OCI-LY7 (cell line): ENCODE measurements at places on chromosomes 5 and 9. TPM values are rescaled to one million over a fixed set of nuclear protein-coding genes. Genes with fewer than 3 reads are reported as not detected.
A peak's percentile ranks its signal among the peaks of the same experiment; 100 is the strongest.

The SLC45A2 gene
- not detected in 2 replicates for total RNA-seq

The PFN3 gene
- not detected in 2 replicates for total RNA-seq

The ERAP2 gene
- 19.5 and 26.2 TPM in 2 replicates for total RNA-seq

The MYOZ3 gene
- total RNA-seq: not detected in 2 replicates

The PNPLA7 gene
- total RNA-seq: 8.5 and 10.2 TPM in 2 replicates

The TRIP13 gene
- total RNA-seq: 46.6 and 47.6 TPM in 2 replicates

The ACTBL2 gene
- total RNA-seq: not detected in 2 replicates

The RPS23 gene
- total RNA-seq: 2,928 and 2,952 TPM in 2 replicates

The TBC1D2 gene
- total RNA-seq: 3.1 and 3.2 TPM in 2 replicates

The TNC gene
- total RNA-seq: not detected in 2 replicates

The GPR151 gene
- total RNA-seq: not detected in 2 replicates

The ANKRD34B gene
- total RNA-seq: not detected in 2 replicates

The TRIM32 gene
- total RNA-seq: 13.9 and 14.3 TPM in 2 replicates

DNA sequence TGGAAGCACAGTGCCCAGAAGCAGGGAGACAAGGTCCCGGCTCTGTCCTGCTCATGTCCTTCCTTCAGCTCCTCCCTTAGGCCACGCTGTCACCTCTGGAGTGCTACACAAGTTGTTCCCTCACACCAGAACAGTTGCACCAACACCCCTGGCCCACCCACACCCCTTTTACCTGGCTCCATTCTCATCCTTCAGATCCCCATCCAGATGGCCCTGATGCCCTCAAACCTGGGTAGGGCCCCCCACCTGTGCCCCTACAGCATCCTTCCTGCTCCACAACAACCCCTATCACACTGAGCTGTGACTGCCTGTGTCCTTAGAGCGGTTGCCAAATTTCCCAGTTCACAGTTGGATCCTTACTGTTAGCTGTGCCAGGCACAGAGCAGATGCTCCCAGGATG lies 29.2 kb downstream of the ANKS6 start:
- DNase-seq: no peak

DNA sequence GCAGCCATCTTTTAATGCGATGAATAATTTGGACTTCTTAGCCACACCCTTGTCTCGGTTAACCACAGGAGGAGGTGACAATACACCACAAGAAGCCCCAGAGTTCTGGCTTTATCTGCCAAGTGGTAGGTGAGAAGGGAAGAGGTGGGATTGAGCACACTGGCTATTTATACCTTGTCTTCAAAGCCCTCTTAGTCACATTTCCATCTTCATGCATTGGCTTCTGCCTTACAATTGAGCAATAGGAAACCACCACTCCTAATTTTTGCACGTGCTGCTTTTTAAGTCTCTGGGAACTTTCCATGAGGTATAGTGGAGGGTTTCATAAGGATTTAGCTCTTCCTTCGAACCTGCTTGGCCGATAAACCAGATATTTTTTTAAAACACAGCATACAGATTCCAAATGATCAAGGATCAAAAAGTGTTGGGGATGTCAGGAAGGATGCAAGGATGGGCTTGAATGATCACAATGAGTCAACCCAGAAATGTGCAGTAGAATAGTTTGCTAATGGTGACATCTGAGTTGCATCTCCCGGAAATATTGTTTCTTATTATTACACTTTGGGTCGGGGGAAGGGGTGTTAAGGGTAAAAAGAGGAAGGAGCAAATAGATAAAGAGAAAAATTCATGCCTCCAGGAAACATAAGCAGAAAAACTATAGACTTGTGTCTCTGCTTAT lies 25.5 kb downstream of the PLAC8L1 start:
- DNase-seq: no peak

DNA sequence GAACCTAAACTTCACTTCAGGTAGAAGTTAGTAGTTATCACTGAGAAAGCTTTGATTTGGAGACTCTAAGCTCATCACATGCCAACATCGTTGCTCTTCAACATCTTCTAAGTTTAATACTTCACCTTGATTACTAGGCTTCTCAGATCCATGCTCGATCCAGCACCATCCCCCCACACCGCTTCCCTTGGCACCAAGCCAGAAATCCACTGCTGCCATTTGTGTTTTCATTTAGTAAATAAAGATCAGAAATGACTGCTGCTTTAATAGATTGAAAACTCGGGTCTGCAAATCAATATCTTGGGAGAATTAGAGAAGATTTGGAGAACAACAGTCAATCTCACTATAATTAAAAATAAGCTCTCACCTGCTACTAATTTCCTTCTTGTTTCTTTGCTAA lies 214.7 kb upstream of the NR4A3 start:
- DNase-seq: no peak

DNA sequence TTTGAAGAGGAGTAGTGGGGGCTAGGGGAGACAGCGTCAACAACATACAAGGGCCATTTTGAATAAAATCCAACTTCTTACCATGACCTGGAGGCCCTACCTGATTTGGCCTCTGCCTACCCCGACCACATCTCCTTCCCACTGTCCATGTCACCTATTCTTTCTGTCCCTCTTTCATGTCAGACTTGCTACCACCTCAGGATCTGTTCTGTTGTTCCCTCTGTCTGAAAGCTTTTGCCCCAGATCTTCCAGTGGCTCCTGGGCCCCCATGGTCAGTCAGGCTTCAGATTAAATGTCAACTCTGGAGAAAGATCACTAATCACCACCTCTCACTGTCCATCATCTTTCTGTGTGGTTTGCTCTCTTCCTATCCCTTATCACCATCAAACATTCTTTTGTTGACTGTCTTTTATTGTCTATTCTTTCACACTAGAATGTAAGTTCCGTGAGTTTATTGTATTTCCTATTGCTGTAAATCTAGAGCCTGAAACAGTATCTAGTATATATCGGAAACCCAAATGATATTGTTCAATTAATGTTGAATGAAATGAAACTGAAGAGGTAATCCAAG lies 31.2 kb upstream of the APC start:
- DNase-seq: no peak

GRCh38 chr5:33341351-33341750 lies 99.4 kb upstream of the TARS1 start:
- DNase-seq: no peak

- no peak for DNase-seq
Measured at GRCh38 chr5:76393035-76393680, 9.9 kb upstream of the IQGAP2 start.

GRCh38 chr5:157335534-157336422 lies 69.9 kb downstream of the CYFIP2 start:
- DNase-seq: no peak

DNA sequence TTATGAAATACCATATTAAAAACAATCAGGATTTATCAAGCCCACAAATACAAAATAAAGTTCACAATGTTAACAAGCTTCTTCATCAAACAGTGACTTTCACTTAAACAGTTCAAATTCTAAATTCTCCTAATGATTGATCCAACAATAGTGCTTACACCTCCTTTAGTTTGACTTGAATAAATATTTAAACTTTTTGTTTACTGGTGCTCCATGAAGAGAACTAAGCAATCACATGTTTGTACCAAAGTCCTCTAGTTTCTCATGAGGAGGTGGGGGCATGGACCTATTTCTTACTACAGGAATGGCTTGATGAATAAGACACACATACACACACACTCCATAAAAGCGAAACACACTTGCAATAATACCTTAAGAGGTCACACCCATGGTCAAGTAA lies 95.8 kb downstream of the RAPGEF6 start:
- DNase-seq: no peak

GRCh38 chr9:115690786-115691496 lies 462.6 kb upstream of the PAPPA start:
- DNase-seq: no peak

GRCh38 chr9:24011009-24011717 lies 185.1 kb upstream of the ELAVL2 start:
- DNase-seq: no peak

GRCh38 chr9:70228611-70229010 lies 30.2 kb upstream of the SMC5 start:
- no peak for DNase-seq

GRCh38 chr9:129282272-129282671 lies 104.2 kb upstream of the IER5L start:
- no peak for DNase-seq

GRCh38 chr5:61167382-61167781 lies 5.1 kb upstream of the SMIM15 start:
- no peak for DNase-seq

- no peak for DNase-seq
Measured at GRCh38 chr5:42614509-42614908, 142.1 kb upstream of the CCDC152 start.

DNA sequence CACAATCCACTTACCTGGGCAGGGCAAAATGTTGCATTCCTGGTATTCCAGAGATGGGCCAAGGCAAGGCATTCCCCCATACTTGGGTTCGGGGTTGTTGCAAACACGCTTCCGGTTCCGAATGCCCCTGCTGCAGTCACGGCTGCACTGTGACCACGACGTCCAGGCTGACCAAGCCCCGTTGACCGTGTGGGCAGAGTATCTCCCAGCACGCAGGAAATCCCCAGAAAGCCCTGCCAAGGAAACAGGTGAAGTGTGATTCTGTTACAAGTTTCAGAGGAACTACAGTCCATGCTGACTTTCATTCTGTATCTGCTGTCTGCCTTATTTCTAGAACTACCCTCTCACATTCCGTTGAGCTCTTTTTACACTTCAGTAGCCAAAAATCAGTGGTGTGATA lies 483.0 kb downstream of the SEMA5A start:
- no peak for DNase-seq

DNA sequence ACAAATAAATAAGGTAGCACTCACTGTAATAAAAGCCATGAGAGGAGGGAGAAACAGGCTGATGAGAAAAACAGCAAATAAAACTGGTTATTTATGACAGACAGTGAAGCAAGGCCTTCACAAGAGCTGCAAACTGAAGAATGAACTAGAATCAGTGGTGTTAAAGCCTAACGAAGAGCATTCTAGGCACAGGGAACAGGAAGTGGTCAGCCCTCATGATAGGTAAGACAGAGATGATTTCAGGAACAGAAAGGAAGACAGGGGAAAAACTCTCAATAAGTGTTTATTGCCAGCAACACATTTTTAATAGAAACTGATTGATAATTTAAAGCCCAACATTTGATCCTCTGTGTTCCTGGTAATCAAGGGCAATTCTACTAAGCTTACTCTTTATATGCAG lies 124.5 kb downstream of the EDIL3 start:
- DNase-seq: no peak

DNA sequence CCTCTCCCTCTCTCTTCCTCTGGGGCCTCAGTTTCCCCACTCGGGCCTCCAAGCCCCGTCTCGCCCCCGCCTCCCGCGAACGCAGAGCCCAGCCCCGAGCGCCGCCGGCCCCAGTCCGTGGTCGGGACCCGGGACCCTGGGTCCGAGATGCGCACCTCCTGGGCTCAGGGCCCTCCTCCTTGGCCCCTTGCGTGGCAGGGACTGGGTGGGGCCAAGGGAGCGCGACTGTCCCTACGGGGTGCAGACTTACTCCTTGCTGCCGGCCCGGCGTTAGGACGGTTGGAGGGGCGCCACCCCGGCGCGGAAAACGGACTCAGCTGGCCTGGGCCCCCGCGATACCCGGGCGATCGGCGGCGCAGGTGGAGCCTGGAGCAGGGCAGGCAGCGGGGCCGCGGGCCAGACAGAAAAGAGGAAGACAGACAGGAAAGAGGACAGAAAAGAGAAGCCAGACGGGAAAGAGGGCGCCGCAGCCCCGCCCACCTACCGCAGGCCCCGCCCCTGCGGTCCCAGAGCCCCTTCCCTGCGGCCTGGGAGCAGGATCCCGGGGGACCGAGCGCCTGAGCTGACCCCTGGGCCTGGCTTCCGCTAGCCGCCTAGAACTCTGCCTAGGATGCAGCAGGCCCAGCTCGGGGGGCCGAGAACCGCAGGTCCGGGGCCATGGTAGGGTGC lies at the start of gene GBGT1:
TSS of gene GBGT1 (minus strand) at position 411 of the 669 bp plus-strand sequence. CDS start 1,502 bp downstream, outside the sequence.
- peak; percentile 48 for DNase-seq

GRCh38 chr9:127912882-127913281 lies 4.0 kb downstream of the ST6GALNAC4 start:
- no peak for DNase-seq

GRCh38 chr5:101390151-101390908 lies 487.2 kb upstream of the ST8SIA4 start:
- peak; percentile 38 for DNase-seq

DNA sequence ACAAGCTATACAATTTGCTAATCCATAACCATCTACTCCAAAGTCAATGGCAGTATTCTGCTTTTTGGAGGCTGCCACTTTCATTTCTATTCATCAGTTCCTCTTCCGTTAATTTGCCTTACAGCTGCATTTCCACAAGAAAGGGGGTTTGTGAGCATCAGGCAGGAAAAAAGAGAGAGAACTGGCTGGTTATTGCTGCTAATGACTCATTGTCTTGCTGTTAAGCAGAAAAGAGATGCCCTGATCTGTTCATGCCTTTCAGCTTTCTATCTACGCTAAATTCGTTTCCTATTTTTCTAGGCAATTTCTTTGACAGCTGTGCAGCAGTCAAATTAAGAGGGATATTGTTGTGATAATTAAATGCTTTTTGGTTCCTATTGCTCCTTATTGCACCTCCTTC lies 65.9 kb upstream of the GNAQ start:
- DNase-seq: peak; percentile 10

GRCh38 chr5:54580997-54581811 lies 63.6 kb downstream of the SNX18 start:
- DNase-seq: no peak

GRCh38 chr5:113099822-113100221 lies 123.2 kb downstream of the DCP2 start:
- no peak for DNase-seq

DNA sequence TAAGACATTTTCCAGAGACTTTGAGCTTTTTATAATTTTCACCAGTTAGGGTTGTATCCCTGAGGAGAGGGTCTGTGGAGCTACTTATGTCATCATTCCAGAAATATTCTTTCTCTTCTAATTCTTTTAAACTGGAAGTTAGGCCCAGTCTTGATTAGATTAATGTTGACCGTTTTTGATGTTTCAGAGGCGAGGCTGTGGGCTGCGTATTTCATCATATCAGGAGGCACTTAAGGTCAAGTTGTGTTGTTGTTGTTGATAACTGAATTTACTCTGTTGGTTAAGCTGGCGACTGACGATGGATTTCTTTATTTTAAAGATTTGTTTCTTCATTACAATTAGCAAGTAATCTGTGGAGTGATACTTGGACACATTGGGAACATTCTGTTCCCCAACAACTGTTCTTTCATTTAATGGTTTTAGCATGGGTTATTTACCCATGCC lies 20.1 kb downstream of the IPO11 start:
- no peak for DNase-seq

DNA sequence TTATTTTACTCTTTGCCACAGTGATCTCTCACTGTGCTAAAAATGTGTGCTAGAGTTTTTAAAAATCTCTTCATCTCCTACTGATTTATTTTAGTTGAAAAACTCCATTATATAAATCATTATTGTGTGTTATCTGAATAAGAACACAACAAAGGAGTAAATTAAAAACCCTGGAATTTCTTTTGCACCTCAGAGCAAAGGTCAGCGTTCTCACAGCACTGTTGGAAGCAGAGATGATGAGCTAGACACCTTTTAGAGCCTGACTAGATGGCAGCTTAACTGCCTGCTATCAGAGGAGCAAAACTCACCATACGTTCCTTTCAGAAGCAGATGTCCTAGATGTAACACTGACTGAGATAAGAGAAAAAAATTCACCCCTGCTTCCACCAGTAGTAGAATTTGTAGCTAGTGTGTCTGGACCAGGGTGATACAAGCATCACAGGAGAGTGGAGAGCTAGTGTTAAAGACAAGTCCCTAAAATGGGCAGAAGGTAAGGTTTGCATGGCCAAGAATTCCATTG lies 147.1 kb downstream of the ENTREP1 start:
- DNase-seq: no peak

GRCh38 chr5:178790371-178790770 lies 59.9 kb upstream of the ZNF354A start:
- no peak for DNase-seq
